ENCODE measurements at places on chromosomes 1 and 21.

- DNase-seq = no peak
Measured at GRCh38 chr1:202959276-202959620, 1.1 kb upstream of the ADIPOR1 start.

DNA sequence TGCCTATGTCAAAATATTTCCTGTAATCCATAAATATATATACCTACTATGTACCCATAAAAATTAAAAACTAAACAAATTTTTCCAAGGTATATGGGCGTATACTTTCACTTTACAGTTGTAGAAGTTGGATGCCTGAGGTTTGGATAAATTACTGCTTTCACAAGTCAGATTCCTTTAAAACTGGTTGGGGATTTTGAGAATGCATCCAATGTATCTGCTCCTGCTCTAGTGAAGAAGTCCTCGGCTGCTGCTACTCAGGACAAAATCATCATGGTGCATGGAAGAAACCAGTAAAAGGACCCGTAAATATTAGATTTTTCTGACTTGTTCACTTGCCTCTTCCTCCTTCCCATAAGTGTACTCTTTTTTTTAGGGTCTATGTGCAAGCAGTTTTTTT lies 841.1 kb downstream of the USP25 start:
- DNase-seq = no peak

GRCh38 chr21:41833497-41834115 lies 45.5 kb downstream of the PRDM15 start:
- DNase-seq = no peak

DNA sequence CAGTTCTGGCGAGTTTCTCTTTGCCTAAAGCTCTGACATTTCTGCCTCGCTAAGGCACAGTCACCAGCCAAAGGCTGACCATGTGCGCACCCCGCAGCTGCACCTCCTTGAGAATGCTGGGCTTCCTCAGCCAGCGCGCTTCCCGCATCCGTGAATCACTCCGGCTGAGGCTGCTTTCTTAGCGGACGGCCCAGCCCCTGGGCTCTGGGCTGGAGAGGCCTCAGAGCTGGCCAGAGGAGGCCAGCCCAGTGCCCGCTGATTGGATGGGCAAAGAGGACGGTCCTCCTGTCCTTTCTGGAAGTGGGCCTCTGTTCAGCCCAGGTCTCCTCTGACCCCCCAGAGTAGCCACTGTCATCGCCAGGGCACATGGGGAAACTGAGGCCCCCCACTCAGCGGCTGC lies 56.1 kb downstream of the PRDM16 start:
- DNase-seq = no peak

DNA sequence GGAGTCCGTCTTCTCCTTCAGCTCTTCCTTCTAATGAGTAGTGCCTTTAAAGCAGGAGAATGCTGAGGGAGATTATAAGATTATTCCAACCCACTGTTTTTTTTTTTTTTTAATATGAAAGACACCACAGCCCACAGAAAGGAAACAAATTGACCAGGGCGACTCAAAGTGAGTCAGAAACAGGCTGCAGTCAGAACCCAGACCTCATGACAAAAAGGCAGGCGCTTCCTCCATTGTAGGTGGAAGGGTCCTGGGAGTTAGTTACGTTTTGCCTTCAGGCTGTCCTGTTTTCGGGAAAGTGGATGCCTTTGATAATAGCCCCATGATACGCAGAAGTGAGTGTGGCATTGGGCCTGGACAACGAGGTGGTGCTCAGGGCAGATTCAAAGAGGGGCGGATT lies 21.0 kb downstream of the PLXNA2 start:
- DNase-seq = peak; percentile 65

- no peak for DNase-seq
Measured at GRCh38 chr21:40331172-40331571, 463.9 kb downstream of the PCP4 start.

GRCh38 chr1:92623187-92623778 lies 136.6 kb upstream of the GFI1 start:
- DNase-seq = peak; percentile 57

- no peak for DNase-seq
Measured at GRCh38 chr21:46472246-46472645, 13.6 kb downstream of the DIP2A start.

GRCh38 chr1:182752077-182752988 lies 37.2 kb upstream of the NPL start:
- no peak for DNase-seq

DNA sequence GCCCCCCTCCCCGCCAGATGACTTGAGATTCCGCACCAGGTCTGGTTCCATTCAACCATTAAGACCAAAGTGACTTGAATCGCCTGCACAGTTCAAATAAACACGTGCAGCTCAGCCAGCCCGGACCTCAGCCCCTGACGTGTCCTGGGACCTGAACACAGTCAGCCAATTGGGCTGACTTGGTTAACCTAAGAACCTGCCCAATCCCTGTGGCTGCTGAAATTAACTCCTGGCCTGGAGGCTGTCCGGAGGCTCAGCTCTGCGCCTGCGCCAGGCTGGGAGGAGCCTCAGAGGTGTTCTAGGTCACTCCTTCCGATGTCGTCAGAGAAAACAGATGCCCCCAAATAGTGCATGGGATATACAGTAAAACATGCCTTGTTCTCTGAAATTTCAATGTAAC lies 73.4 kb downstream of the SCCPDH start:
- DNase-seq = no peak

- no peak for DNase-seq
Measured at GRCh38 chr1:110038271-110038670, 3.8 kb downstream of the STRIP1 start.

DNA sequence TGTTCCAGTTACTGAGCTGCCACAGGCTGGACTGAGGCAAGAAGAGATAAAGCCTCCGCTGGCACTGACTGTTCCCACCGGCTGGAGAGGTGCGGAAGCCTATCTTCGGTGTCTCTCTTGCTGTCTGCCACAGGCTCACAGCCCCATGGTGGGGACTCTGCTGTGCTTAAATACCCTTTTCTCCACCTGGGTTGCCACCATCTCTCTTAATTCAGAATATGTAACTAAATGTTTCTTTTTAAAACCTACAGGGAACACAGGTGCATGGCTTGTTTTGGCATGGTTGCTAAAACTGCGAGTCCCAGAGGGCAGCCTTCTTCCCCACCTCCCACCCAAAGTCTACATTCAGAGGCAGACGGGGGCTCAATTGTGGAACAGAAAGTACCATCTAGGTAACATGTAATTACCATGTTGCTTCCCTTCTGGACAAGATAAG lies 8.1 kb upstream of the LBR start:
- DNase-seq = no peak

DNA sequence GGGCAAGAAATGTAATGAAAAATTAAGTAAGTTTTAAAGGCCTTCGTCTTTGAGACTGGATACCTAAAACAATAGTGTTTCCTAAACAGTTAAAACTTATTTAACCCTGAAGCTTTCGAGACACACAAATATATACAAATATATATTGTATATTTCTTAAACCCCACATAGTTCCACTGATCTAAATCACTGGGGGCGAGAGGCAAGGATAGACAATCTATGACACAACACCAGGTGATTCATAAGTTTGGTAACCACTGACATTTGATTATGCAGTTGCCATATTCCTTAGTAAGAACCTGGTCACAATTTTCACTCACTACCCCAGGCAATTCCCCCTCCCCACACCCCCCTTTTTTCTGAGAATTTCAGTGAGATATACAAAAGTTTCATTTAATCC lies 55.3 kb upstream of the BOLA1 start:
- DNase-seq = no peak

Data from hematopoietic multipotent progenitor cell (in vitro differentiated cells).